CD8-positive, alpha-beta memory T cell (primary cell): ENCODE measurements at places on chromosomes 1 and 21.

GRCh38 chr1:76620371-76620770 is 246.9 kb upstream of the ST6GALNAC5 start:
- no peak for DNase-seq

GRCh38 chr1:48227165-48228013 is 4.9 kb downstream of the SLC5A9 start:
- DNase-seq = no peak

DNA sequence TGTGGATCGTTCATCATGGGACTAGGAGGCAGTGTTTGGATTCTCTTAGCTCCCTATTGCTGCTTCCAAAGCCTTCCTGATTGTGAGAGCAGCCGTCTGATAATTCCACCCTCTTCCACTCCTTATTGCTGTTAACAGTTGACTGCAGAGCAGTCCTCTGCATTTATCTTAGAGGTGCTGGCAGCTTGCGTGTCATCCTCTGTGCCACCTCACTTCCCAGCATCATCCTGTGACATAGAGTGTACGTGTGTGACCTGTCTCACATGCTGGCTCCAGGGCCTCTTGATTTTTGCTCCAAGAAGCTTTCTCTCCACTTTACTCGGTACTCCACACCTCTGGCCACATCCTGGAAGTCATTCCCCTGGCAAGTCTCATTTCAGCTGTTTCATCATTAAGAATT is 53.0 kb upstream of the DYNLT5 start:
- no peak for DNase-seq

DNA sequence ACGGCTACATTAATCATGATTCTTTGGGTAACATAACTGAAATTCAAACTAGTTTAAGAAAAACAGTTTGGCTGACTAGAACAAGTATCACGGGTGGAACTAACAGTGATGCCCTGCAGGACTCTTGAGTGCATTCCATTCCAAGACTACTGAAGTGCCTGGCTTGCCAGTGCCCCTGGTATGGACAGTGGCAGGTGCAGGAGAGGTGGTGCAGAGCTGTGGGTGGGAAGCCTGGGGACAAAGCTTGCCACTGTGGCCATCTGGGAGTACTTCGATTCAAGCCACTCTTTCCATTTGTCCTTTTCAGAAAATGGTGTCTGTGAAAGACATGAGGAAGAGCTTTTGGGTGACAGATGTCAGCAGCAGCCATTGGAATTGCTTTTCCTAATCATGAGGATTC is 166.5 kb downstream of the RRAGC start:
- no peak for DNase-seq

- no peak for DNase-seq
Measured at GRCh38 chr1:229848752-229849677, 218.0 kb upstream of the GALNT2 start.

GRCh38 chr1:93751377-93752250 is 70.0 kb upstream of the BCAR3 start:
- peak; percentile 16 for DNase-seq

DNA sequence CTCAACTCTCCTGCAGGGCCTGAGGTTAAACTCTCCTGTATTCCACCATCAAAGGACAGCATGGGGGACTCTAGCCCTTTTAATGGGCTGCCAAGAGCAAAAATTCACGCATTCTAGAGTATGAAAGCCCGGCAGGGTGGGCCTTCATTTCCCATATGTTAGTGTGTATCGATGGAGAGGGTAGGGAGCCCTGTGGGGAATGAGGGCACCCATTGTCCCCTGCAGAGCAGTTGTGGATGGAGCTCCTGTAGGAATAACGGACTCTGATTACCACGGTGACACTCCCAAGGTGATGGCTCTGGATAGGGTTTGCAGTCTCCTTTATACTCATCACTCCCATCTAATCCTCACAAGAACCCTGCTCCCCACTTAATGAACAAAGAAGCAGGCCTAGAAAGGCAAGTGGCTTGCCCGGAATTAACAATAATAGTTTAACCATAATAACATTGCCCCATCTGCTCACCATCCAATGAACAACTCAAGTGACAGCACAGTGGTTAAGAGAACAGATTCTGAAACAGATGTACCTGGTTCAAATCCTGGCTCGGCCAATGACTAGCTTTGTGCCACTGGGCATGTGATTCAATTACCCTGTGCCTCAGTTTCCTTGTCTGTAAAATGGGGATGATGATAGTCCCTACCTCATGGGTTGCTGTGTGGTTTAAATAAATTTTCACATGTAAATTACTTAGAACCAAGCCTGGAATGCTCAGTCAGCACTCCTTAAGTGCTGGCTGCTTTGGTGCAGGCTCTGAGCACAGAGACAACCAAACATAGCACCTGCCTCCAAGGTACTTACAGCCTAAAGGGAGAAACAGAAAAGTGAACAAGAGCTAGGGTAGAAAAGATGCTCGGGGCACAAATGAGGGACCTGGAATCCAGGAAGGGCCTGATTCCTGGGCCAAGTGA is 29.0 kb downstream of the HIVEP3 start:
- DNase-seq = no peak

- DNase-seq = no peak
Measured at GRCh38 chr1:61887931-61888564, 145.8 kb downstream of the PATJ start.

- no peak for DNase-seq
Measured at GRCh38 chr1:36089393-36090121, 865 bp downstream of the ADPRS start.
